ENCODE measurements at places on chromosomes 11 and 22.

DNA sequence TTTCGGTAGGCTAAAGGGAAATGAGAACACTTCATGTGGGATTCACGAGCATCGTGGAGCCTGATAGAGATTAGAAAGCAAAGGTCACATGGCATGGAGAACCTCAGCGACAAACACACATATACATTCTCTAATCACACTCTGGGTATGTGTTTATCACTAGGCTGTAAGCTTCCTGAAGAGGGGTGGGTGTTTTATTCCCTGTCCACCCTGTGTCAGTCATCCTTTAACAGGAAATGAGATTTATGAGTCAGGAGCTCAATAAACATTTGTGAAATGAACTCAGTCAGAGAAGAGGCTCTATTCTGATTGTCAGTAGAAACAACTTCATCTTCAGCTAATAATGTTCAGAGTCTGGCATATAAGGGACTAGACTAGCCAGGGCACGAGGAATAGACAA is 71.7 kb upstream of the EIF3M start:
- DNase-seq, result no peak

- DNase-seq, result no peak
These were observed 10.3 kb upstream of the CCDC86 start for GRCh38 chr11:60831501-60832079.

DNA sequence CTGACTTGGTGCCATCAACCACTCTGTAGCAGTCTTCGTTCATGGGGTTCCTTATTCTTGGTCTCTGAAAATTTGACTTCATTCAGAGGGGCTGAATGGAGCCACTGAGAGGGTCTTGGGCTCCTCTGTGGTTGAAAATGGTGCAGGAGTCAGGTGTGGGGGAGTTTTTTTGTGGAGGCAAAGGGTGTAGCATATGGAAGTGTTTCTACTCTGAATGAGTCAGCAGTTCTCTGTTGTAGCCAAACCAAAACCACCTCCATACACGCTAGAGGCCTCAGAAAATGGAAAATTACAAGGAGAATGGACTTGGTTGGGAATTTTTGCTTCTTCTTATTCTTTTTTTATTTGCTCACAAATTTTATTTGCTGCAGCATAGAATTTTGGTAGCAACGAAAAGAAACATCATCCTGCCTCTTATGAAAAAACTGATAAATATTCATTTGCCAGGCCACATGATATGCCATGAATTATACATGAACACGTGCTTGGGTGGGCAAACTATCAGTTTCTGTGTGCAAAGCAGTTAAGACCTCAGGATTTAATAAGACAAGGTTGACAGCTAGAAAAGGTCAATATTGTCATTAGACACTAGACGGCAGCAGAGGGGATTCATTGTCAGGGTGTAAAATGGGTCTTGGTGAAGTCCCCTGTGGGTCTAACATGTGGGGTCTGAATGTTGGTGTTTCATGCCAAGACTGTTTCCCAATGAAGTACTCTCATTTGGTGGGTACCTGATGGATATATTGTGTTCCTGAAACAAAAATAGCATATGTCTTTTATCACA is 111.7 kb downstream of the MYO18B start:
- DNase-seq, result no peak

- DNase-seq, result peak; percentile 52
These were observed 2.9 kb downstream of the RPL3 start for GRCh38 chr22:39316440-39317083.

DNA sequence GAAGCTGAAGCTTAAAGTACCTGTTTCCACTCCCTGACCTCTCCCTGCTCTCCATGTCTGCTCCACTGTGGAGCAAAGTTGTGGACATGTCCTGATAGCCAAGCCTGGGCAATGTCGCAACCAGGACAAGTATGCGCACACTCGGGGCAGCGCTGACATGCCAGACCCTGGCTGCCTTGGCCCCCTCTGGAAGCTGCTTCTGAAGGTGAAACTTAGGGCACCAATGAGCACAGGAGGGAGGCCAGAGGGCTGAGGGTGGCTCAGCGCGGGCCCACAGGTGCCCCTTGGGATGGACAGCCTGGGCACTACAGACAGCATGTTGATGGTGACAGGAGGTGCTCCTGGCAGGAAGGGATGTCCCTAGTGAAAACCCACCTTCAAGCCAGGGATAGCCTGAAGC is 90.2 kb downstream of the CCDC73 start:
- DNase-seq, result no peak

GRCh38 chr11:27039873-27040272 is 742 bp upstream of the BBOX1 start:
- peak; percentile 25 for DNase-seq

DNA sequence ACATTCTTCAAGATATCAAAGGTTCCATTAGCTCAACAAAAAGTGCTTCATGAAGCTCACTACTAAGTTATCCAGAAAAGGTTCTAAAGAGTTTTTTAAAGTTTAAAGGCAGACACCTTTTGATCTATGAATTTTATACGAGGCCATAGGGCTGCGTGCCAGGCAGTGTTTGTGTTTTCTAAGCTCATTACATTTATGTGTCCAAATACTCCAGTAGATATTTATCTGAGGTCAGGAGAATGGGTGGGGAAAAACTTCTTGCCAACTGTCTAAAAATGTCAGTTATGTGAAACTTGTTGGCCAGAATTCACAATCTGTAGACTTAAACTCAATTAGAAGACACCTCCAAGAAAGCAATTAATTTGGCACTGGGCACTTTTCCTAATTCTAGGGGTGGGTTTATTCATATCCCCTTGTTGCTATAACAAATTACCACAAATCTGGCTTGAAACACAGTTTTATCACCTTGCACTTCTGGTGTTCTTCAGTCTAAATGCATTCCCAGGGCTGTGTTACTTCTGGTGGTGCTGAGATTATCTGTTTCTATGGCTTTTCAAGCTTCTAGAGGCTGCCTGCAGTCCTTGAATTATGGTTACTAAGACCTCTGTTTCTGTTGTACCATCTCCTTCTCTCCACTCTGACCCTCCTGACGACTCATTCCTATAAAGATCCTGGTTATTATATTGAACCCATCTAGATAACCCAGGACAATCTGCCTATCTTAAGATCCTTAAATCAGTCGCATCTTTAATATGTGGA is 1030.4 kb upstream of the CNTN5 start:
- DNase-seq, result no peak
